GM12878 (cell line): ENCODE measurements at places on chromosomes 16 and 17. TPM values are rescaled to one million over a fixed set of nuclear protein-coding genes. Genes with fewer than 3 reads are reported as not detected.

TIMP2 gene
- 0.41 and 0.64 TPM in 2 replicates for total RNA-seq

YWHAE gene
- 452 and 460 TPM in 2 replicates for total RNA-seq

KCNJ18 gene
- total RNA-seq: not detected in 2 replicates

ADAD2 gene
- 0.44 TPM in 1 of 2 replicates, not detected in the other for total RNA-seq

ACSM2A gene
- 0.21 TPM in 1 of 2 replicates, not detected in the other for total RNA-seq

ARL2BP gene
- total RNA-seq: 25.5 and 28.5 TPM in 2 replicates

C16orf92 gene
- not detected in 2 replicates for total RNA-seq
